HCEC 1CT (cell line): ENCODE measurements at places on chromosomes 4 and X.

DNA sequence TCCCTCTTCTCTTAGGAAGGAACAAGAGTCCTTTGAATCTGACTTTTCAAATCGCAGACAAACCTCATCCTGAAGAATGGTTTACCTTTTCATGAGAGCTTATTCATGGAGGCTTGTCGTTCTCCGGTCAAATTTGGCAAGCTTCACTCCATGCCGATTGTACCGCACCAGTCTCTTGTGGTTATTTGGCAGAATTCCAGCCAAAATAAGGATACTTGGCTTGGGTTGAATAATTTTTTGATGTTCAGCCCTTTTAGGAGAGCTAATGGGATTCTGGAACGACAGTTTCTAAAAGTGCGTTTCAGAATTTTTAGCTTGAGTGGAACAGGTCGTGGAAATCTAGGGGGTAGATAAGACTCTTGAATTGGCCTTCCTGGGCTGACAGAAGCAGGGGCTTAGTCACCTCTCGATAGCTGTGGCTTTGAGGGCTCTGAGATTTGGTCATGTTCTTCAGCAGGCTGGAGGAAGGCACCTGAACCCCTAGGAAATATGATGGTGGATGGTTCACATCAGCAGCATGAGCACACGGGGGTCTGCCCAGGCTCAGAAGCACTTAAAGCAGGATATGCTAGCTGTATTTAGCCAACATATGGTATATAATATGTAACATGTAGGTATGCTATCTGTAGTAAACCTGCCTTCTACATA is 1.5 kb downstream of the KLHL2 start:
- no peak for DNase-seq

- no peak for DNase-seq
Measured at GRCh38 chrX:133709501-133709900, 275.9 kb downstream of the GPC3 start.

GRCh38 chr4:186848437-186848836 is 124.8 kb upstream of the FAT1 start:
- DNase-seq, result no peak

- no peak for DNase-seq
Measured at GRCh38 chrX:68763481-68763880, 65.3 kb upstream of the EFNB1 start.

DNA sequence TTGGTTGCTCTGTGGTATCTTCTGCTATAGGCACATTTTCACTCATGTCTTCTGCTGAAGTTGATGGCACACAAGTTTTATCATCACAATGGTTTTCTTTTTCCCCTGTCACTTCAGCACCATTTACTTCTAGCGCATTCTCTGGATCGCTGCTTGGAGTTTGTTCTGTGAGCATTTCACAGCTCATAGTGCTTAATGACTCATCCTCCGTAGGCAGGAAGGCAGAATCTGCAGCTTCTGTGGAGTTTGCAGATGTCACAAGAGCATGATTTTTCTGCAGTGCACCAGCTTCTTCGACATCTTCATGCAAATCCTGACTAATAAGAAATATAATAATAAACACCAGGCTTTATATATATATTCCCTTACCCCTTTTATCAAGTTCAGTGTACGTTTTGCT is 83.6 kb downstream of the CHM start:
- DNase-seq, result peak; percentile 79

DNA sequence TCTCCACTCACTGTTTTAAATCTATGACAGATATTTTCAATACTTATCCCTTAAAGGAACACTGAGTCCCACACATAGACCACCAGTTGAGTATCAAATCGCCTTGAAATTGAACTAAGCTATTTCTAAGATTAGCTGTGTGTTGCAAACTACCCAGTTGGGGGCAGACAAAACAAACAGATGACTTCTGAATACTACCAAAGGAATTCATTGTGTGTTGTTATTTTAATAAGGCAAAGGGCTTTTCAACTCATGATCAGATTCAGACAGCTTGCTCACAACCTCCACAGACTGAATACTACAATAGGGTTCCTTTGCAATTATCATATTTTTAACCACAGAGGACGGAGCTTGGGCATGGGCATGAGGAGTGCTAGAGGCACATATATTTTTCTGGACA is 283.0 kb upstream of the GPC4 start:
- DNase-seq, result no peak
